Effector memory CD4-positive, alpha-beta T cell (primary cell): ENCODE measurements at places on chromosomes 13 and 19.
A peak's percentile ranks its signal among the peaks of the same experiment; 100 is the strongest.

- DNase-seq, result no peak
- no peaks in the 10 kb centered on the region for H3K36me3 ChIP-seq
- H3K27ac ChIP-seq, result no peak overlapping the region
These were observed 317.9 kb upstream of the TSHZ3 start for GRCh38 chr19:31667106-31667505.

DNA sequence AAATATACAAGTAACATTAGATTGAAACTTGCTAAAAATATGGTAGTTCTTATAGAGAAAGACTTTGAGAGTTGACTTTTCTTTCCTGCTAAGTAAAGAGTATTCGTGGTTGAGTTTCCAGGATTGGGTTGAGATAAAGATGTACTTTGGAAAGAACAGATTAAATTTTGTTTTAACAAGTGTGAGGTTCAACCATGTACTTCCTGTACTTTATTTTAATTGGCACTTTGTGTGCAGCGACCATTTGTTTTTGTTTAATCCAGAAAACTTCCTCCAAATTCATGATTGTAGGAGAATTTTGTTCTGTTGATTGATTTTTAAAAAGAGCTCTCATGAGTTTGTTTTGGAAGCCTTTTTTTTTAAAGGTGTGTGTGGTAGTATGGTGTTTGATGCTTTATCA lies 46.9 kb downstream of the PAN3 start:
- DNase-seq, result no peak
- H3K4me3 ChIP-seq, result no peak overlapping the region
- peaks cover 8% of the 10 kb centered on the region for H3K36me3 ChIP-seq
- H3K27ac ChIP-seq, result no peak overlapping the region
- H3K4me1 ChIP-seq, result no peaks in the 10 kb centered on the region

GRCh38 chr13:114053026-114053425 lies 79.2 kb upstream of the C13orf46 start:
- peaks cover 63% of the 10 kb centered on the region for H3K36me3 ChIP-seq
- DNase-seq, result no peak
- H3K27ac ChIP-seq, result no peak overlapping the region
- H3K27me3 ChIP-seq, result no peaks in the 10 kb centered on the region

GRCh38 chr13:42000846-42001245 lies 39.9 kb upstream of the VWA8 start:
- no peak overlapping the region for H3K27ac ChIP-seq
- no peaks in the 10 kb centered on the region for H3K36me3 ChIP-seq
- no peak for DNase-seq
- H3K4me3 ChIP-seq, result no peak overlapping the region
- H3K4me1 ChIP-seq, result no peaks in the 10 kb centered on the region

- H3K27me3 ChIP-seq, result no peaks in the 10 kb centered on the region
- no peak overlapping the region for H3K27ac ChIP-seq
- no peaks in the 10 kb centered on the region for H3K4me1 ChIP-seq
- H3K36me3 ChIP-seq, result no peaks in the 10 kb centered on the region
These were observed 18.9 kb upstream of the IGFL1 start for GRCh38 chr19:46210669-46211068.

GRCh38 chr19:16003391-16003790 lies 54.6 kb downstream of the OR10H4 start:
- no peaks in the 10 kb centered on the region for H3K36me3 ChIP-seq
- H3K4me1 ChIP-seq, result no peaks in the 10 kb centered on the region
- no peaks in the 10 kb centered on the region for H3K27me3 ChIP-seq
- no peak overlapping the region for H3K27ac ChIP-seq

DNA sequence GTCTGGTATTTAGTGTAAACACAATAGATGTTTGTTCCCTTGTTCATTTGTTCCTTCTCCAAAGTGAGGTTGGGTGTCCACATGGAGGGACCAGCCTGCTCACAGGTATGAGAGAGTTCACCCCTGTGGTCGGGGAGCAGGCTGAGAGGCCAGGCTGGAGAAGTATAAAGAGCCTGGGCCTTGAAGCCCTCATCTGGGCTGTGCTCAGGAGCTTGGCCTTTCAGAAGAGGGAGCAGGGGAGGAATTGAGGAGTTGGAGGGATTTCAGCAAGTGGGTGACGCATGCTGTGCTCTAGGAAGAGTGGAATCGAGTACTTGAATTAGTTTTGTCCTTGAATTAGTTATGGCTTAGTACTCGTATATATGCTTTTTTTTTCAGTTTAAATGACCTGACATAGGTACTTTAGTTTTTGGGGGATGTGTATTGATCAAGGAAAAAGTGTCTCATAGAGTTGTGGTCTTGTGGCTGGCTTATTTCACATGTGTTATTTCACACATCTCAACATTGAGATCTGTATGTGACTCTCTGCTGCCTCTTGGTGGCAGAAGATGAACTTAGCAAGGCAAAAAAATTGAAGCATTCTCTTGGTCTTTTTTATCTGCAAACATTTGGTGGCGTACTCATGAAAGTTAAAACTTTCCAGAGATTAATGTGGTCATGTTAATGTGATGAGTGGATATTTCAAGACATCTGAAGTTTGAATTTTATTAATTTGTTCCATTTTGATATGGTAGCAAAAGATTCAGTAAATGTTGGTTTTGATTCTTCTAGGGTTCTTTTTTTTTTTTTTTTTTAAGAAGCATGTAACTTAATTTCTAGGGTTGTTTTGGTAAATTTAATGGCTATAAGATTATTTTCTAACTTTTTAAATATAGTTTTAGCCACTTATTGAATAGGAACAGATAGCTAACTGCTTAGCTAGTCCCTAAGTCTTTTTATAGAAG lies 54.3 kb downstream of the SLAIN1 start:
- no peak overlapping the region for H3K27ac ChIP-seq
- no peak overlapping the region for H3K4me3 ChIP-seq
- peaks cover 7% of the 10 kb centered on the region for H3K36me3 ChIP-seq
- DNase-seq, result peak; percentile 11

DNA sequence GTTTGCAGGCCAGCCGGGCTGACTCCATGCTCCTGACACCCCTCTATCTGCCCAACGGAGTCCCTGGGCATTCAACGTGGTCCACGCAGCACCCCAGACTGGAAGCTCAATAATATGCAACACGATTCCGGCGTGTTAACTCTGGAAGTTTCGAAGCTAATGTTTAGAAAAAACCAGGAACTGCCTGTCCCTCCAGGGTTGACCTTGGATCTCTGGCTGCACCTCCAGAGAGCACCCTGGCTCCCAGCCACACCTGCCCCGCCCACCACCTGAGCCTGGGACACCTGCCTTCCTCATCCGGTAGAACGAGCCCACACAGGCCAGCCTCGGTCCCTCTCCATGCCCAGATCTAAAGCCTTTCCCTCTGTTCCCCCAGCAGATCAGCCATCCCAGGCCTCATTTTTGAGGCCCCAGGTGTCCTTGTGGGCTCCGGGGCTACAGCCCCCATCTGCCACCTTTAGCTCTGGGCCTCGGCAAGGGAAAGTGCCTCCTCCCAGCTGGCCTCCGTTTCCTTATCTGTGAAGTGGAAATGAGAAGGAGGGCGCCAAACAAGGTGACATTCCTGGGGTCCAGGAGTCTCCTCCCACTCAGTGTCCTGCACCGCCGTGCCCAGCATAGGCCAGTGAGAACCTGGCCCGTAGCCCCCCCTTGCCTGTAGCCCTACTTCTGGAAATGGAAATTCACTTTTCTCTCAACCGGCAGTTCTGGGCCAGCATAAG lies 38.7 kb downstream of the KLF2 start:
- H3K4me3 ChIP-seq, result no peak overlapping the region
- H3K27ac ChIP-seq, result peak overlapping the region; percentile 95
- DNase-seq, result no peak

- H3K27me3 ChIP-seq, result no peaks in the 10 kb centered on the region
- H3K4me3 ChIP-seq, result no peak overlapping the region
- DNase-seq, result no peak
- H3K36me3 ChIP-seq, result no peaks in the 10 kb centered on the region
These were observed 2033.9 kb upstream of the PCDH20 start for GRCh38 chr13:63449550-63449949.

DNA sequence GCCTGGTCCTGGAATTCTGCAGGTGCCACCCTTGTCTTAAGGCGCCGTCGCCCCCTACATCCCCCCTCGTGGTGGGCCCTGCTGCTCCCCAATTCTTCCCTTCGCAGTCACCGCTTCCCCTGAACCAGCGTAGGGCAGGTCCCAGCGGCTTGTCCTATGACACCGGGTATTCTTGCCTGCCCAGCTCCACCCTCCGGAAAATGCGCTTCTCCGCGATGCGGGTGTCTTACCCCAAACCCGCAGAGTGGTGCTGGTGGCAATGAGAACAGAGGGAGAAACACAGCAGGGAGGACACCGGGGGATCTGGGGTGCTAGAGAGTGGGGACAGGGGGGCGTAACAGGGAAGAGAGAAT lies 9.0 kb downstream of the ZNF808 start:
- peaks cover 9% of the 10 kb centered on the region for H3K36me3 ChIP-seq
- H3K4me1 ChIP-seq, result peaks cover 4% of the 10 kb centered on the region
- peak; percentile 12 for DNase-seq
- peak overlapping the region; percentile 78 for H3K27ac ChIP-seq
- no peaks in the 10 kb centered on the region for H3K27me3 ChIP-seq
- H3K4me3 ChIP-seq, result peak overlapping the region; percentile 79

DNA sequence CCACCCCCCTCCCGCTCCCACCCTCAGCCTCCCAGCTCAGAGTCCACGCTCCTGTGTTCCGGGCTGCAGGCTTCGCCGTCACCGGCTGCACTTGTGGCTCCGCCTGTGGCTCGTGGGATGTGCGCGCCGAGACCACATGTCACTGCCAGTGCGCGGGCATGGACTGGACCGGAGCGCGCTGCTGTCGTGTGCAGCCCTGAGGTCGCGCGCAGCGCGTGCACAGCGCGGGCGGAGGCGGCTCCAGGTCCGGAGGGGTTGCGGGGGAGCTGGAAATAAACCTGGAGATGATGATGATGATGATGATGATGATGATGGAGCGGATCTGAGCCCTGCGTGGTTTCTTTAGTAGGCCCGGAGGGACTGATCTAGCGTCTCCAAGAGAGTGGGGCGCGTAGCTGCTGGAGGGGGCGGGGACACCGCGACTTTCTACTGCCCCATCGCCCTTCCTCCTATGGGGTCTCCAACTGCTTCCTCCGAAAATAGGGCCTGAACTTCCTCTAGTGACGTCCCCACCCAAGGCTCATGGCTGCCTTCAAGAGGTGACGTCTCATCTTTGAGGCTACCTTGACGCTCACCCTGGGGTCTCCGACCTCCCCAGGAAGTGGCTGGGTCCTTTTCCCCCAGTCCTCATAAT lies 1.4 kb downstream of the RETN start:
- H3K27me3 ChIP-seq, result peaks cover 3% of the 10 kb centered on the region
- DNase-seq, result no peak
- H3K4me3 ChIP-seq, result no peak overlapping the region
- no peaks in the 10 kb centered on the region for H3K36me3 ChIP-seq
- no peak overlapping the region for H3K27ac ChIP-seq
- H3K4me1 ChIP-seq, result peaks cover 4% of the 10 kb centered on the region

GRCh38 chr13:98222816-98223215 lies 45.7 kb upstream of the RNF113B start:
- no peaks in the 10 kb centered on the region for H3K4me1 ChIP-seq
- H3K27me3 ChIP-seq, result no peaks in the 10 kb centered on the region
- no peak overlapping the region for H3K4me3 ChIP-seq
- no peaks in the 10 kb centered on the region for H3K36me3 ChIP-seq
- no peak overlapping the region for H3K27ac ChIP-seq

DNA sequence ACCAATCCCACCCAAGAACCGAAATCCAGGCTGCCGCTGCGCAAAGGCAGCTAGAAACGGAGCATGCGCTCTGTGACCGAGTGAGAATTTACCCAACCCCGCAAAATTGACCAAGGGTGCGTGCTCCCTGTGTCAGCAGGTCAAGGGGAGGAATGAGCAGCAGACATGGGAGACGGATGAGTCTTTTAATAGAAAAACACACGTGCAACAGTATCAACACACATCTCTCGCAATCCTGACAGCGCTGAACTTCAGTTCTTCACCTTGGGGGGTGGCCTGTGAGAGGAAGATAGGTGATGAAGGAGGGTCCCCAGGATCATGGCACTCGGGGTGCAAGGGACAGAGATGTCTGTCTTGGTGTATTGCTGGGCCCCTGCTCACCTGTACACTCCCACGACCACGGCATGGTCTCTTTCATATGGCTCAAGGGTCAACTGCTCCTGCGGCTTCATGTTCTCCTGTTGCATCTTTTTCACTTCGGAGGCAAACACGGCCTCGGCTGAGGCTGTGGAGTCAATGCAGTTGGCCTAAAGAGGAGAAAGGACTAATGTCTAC lies 402 bp upstream of the DYRK1B start:
- H3K4me3 ChIP-seq, result no peak overlapping the region
- peaks cover 54% of the 10 kb centered on the region for H3K36me3 ChIP-seq
- no peaks in the 10 kb centered on the region for H3K27me3 ChIP-seq

GRCh38 chr13:109684084-109684823 lies 102.1 kb downstream of the IRS2 start:
- no peaks in the 10 kb centered on the region for H3K27me3 ChIP-seq
- no peaks in the 10 kb centered on the region for H3K4me1 ChIP-seq
- no peak overlapping the region for H3K4me3 ChIP-seq
- no peaks in the 10 kb centered on the region for H3K36me3 ChIP-seq

DNA sequence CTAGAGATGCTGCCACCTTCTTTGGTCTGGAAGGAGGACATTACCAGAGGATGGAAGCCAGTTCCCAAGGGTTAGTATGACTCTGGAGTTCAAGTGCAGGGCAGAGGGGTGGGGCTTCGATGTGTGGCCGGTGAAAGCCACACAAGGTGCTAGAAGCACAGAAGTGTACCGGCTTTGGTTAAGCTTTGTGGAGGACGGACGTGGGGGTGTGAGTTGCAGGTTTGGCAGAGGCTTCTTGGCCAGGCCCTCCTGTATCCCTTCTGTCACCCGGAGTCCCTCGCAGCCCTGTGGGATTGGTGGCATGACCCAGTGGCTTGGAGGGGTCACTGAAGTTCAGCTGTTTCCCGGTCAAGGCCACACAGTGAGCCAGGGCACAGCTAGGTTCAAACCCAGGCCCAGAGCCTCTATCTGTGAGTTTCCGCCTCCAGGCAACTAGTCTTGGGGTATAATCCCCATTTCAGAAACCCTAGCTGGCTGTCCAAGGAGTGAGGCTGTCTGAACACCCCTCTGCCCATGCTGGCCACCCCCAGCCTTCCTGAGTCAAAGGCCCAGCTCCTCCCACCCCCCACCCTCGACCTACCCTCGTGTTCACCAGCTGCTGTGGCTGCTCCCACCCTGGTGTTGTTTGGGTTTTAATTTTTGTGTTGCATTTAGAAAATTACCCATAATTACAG lies 4.6 kb upstream of the SSBP4 start:
- H3K4me3 ChIP-seq, result no peak overlapping the region
- H3K27me3 ChIP-seq, result no peaks in the 10 kb centered on the region
- peaks cover 48% of the 10 kb centered on the region for H3K4me1 ChIP-seq
- no peaks in the 10 kb centered on the region for H3K36me3 ChIP-seq
- no peak for DNase-seq

GRCh38 chr13:112159575-112160547 lies 92.9 kb downstream of the SOX1 start:
- no peaks in the 10 kb centered on the region for H3K27me3 ChIP-seq
- no peaks in the 10 kb centered on the region for H3K4me1 ChIP-seq
- H3K36me3 ChIP-seq, result no peaks in the 10 kb centered on the region
- no peak overlapping the region for H3K4me3 ChIP-seq

DNA sequence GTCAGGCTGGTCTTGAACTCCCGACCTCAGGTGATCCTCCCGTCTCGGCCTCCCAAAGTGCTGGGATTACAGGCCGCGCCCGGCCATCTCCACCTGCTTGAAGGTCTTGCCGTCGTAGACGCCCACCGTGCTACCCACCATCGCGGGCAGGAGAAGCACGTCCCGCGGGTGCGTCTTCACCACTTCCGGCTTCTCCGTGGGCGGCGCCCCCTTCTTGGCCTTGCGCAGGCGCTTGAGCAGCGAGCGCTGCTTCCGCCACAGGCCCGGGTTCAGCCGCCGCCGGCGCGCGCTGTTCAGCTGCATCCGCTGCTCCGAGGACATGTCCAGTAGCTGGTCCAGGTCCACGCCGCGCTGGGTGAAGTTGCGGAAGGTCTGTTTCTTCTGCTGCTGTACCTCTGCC lies 21.6 kb downstream of the EFNA2 start:
- H3K36me3 ChIP-seq, result no peaks in the 10 kb centered on the region
- H3K4me1 ChIP-seq, result no peaks in the 10 kb centered on the region
- H3K27me3 ChIP-seq, result no peaks in the 10 kb centered on the region
- no peak overlapping the region for H3K27ac ChIP-seq
